B cell (primary cell): ENCODE measurements at places on chromosomes 11 and 22.

DNA sequence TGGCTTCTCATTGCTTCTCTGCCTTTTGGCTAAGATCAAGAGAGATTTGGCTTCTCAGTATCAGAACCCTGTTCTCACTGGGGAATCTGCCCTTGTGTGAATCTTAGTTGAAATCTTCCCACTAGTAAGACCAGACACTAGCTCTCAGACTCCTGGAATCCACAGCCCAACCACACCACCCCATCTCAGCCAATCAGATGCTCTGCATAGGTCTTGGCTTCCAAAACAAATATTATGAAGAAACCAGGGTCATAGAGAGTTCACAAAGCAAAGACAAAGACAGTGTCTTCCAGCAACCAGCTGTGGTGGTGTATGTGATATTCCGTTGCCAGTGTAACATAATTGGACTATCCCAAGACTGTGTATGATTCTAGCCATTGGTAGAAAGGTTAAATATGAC is 5.4 kb downstream of the OR8B12 start:
- H3K27me3 ChIP-seq, result no peaks in the 10 kb centered on the region
- DNase-seq, result no peak
- no peaks in the 10 kb centered on the region for H3K36me3 ChIP-seq
- H3K4me1 ChIP-seq, result no peaks in the 10 kb centered on the region
- no peak overlapping the region for H3K27ac ChIP-seq
- no peak overlapping the region for H3K4me3 ChIP-seq

- no peaks in the 10 kb centered on the region for H3K36me3 ChIP-seq
- H3K27ac ChIP-seq, result no peak overlapping the region
- no peak overlapping the region for H3K4me3 ChIP-seq
- H3K27me3 ChIP-seq, result no peaks in the 10 kb centered on the region
- no peak for DNase-seq
Measured at GRCh38 chr11:36006556-36006955, 62.7 kb downstream of the LDLRAD3 start.

DNA sequence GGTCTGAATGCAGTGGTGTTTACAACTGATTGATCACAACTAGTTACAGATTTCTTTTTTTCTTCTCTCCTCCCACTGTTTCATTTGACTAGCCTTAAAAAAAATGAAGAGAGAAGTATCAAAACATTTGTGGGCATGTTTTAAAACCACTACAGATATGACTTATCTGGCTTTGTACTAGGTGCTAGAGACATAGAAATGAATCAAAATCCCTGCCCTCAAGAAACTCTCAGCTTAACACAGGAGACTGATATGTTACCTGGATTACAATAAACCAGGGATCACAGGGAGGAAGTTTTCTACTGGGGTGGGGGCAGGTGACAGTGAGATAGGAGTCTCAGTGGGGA is 25.2 kb upstream of the CTR9 start:
- no peaks in the 10 kb centered on the region for H3K27me3 ChIP-seq
- H3K4me3 ChIP-seq, result no peak overlapping the region
- H3K36me3 ChIP-seq, result no peaks in the 10 kb centered on the region
- DNase-seq, result no peak
- H3K4me1 ChIP-seq, result peaks cover 13% of the 10 kb centered on the region

DNA sequence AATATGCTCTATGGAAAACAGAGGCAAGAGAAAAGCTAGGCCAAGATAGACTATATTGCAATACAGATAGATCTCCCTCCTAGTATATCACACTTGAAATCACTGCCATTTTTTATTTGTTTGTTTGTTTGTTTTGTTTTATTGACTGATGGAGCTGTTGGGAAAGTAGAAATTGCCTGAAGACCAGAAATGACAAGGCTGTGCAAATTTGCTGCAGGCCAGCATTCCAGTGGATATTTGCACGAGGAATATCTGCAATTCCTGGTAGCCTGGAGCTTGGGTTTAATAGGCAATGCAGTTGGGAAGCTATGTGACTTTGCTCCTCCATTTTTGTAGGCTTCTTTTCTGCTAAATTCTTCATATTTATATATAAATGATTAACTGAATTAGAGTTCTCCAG is 991.7 kb downstream of the LRRC4C start:
- no peak overlapping the region for H3K4me3 ChIP-seq
- no peaks in the 10 kb centered on the region for H3K36me3 ChIP-seq
- no peaks in the 10 kb centered on the region for H3K27me3 ChIP-seq
- no peak overlapping the region for H3K27ac ChIP-seq
- no peak for DNase-seq
- H3K4me1 ChIP-seq, result no peaks in the 10 kb centered on the region

DNA sequence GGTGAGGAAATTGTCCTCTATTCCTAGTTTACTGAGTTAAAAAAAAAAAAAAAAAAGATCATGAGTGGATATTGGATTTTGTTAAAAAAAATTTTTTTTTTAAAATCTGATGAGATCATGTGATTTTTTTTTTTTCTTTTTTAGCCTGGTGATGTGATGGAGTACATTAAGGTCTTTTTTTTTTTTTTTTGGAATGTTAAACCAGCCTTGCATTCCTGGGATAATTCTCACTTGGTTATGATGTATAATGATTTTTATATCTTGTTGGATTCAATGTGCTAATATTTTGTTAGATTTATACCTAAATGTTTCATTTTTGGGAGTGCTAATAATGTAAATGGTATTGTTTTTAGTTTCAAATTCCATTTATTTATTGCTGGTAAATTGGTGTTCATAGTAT is 43.3 kb downstream of the DDX10 start:
- no peak overlapping the region for H3K27ac ChIP-seq
- peaks cover 11% of the 10 kb centered on the region for H3K36me3 ChIP-seq
- no peak overlapping the region for H3K4me3 ChIP-seq
- no peaks in the 10 kb centered on the region for H3K27me3 ChIP-seq
- no peak for DNase-seq

DNA sequence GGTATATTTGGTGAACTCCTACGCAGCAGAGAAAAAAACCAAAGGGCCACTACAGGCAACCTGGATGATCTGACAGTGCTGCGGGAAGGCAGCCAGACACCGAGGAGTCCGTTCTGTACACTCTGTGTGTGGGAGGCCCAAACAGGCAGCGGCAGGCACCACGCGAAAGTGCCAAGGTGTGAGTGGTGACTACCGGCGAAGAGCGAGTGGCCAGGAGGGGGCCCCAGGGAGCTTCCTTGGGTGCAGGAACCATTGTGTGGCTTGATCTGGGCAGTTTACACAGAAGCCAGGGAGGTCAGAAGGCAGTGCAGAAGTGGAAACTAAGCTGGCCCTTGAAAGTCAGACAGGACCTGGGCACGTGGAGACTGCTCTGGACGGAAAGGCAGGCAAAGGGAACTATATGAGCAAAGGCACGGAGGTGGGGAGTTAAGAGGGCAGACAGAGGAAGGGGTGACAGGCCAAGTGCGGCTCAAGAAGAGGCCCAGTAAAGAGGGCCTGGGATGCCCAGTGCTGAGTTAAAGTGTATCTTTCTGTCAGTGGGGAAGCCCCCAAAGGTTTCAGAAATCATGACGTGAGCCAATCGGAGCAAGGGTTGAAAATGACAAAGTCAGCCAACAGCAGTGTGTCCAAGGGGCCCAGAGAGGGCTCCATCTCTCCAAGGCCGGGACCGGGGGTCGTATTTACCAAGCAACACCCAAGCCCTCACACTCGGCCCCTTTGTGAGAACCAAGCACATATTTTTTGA is 10.6 kb downstream of the TMEM184B start:
- H3K27ac ChIP-seq, result no peak overlapping the region
- peak; percentile 53 for DNase-seq
- no peak overlapping the region for H3K4me3 ChIP-seq
- peaks cover 26% of the 10 kb centered on the region for H3K4me1 ChIP-seq
- H3K36me3 ChIP-seq, result no peaks in the 10 kb centered on the region
- no peaks in the 10 kb centered on the region for H3K27me3 ChIP-seq

- H3K27me3 ChIP-seq, result no peaks in the 10 kb centered on the region
- H3K4me1 ChIP-seq, result peaks cover 46% of the 10 kb centered on the region
- H3K4me3 ChIP-seq, result peak within 1 kb of the TSS; percentile 73
- peak; percentile 87 for DNase-seq
- peak within 1 kb of the TSS; percentile 98 for H3K27ac ChIP-seq
Measured at GRCh38 chr11:3840870-3841425, at the start of gene RHOG. RHOG (minus strand) TSS chr11:3840959; CDS start chr11:3828138, 12,821 bp downstream.

DNA sequence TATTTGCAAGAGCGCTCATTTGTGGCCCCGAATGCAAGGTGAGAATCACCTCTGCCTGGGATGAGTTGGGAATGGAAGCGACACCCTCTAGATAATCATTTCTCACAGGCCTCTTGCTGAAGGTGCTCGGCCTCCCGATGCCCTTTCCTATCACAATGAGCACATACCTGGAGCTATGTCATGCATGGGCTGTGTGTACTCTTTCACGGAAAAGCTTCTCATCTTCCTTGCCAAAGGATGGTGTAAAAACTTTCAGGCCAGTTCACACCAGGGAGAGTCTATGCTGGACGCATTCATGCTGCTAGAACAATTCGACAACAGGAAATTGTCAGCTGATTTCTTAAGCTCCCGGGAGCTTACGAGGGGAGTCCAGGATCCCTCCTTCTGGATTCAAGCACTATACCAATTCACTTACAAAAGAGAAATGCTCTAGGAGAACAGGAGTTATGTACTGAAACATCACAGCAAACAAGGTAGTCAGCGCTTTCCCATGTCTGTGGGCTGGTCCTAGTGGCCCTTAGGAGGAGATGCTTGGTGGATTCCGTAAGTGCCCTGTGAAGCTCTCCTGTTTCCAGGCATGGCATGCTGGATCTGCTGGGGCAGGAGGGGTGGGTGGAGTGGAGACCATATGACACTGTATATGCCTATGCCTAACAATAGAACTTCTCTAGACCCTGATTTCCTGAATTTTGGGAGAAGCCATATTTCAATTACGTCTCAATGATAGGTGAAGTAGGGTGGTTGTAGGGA is 53.1 kb upstream of the B3GAT1 start:
- H3K36me3 ChIP-seq, result no peaks in the 10 kb centered on the region
- no peak for DNase-seq
- no peaks in the 10 kb centered on the region for H3K4me1 ChIP-seq
- no peak overlapping the region for H3K4me3 ChIP-seq
- no peaks in the 10 kb centered on the region for H3K27me3 ChIP-seq

GRCh38 chr22:31350410-31350863 is 4.3 kb upstream of the PATZ1 start:
- peaks cover 7% of the 10 kb centered on the region for H3K4me1 ChIP-seq
- no peak overlapping the region for H3K4me3 ChIP-seq
- no peak for DNase-seq
- no peaks in the 10 kb centered on the region for H3K36me3 ChIP-seq
- no peak overlapping the region for H3K27ac ChIP-seq
- H3K27me3 ChIP-seq, result no peaks in the 10 kb centered on the region

DNA sequence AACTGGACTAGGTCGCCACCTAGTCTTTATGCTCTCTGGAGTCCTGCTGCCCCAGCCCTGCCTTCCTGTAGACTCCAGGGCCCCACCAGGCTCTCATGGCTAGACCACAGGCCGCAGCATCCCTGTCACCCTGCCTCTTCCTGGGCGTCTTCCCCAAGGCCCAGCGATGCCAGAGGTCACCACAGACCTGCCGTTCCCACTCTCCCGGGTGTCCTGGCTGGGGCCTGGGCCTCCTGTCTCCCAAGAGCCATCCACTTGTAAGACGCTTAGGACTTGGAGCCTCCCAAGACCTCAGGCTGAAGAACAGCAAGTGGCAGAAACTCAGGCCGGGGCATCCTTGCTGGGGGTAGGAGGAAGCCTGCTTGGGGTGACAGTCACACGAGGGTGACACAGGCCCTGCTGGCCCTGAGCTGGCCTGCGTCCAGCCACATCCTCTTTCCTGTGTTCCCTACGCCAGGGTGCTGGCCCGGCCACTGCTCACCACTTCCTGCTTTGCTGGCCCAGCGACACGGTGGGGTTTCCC is 2.0 kb upstream of the TCIRG1 start:
- no peak overlapping the region for H3K4me3 ChIP-seq
- peak; percentile 40 for DNase-seq
- H3K27ac ChIP-seq, result peak overlapping the region; percentile 64
- H3K36me3 ChIP-seq, result peaks cover 23% of the 10 kb centered on the region
- peaks cover 24% of the 10 kb centered on the region for H3K4me1 ChIP-seq

DNA sequence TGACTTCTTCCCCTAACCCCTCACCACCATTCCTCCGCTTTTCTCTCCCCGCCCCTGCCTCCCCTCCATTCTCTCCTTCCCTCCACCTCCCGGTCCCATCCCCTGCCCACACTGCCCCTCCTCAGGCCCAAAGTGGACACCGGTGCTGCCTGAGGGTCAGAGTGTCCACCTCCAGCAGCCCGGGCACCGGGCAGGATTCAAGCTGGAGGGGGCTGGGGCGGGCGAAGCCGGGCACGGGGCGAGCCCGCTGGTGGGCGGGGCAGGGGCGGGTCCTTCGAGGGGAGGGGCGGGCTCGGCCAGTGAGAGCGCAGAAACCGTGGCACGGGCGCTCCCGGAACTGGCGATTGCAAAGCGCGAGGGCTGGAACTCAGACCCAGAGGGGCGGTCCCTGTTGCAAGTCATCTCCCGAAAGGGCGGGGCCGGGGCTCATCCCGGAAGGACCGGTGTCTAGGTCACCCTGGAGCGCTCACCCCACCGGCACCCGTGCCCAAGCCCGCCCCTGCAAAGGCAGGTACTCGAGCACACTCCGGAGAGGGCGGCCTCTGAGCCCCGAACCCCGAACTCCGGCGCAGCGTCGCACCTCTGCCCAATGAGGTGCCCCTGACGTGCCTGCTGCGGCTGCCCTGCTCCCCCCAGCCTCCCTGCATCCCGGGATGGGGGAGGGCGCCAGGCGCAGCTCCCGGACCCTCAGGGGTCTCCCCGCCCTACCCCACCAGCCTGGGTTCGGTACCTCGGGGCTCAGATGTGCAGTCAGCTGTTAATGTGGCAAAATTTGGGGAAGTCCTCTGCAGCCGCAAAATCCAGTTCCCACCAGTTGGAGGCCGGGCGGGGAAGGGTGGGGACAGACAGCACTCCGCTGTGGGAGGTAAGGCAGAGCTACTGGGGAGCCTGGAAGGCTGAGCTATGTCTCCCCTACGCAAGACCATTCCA is 16.5 kb upstream of the CDKN1C start:
- peak; percentile 88 for DNase-seq
- H3K4me1 ChIP-seq, result peaks cover 9% of the 10 kb centered on the region
- H3K27ac ChIP-seq, result no peak overlapping the region
- peak overlapping the region; percentile 36 for H3K4me3 ChIP-seq

DNA sequence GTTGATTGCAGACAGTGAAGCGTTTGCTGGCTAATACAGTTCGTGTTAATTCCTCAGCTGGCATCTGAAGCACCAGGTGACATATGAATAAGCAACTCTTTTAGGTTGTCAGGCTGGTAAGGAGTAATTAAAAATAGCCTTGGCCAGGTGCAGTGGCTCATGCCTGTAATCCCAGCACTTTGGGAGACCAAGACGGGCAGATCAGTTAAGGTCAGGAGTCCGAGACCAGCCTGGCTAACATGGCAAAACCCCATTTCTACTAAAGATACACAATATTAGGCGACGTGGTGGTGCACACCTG is 74.9 kb downstream of the CECR2 start:
- no peaks in the 10 kb centered on the region for H3K4me1 ChIP-seq
- no peaks in the 10 kb centered on the region for H3K36me3 ChIP-seq
- DNase-seq, result no peak
- H3K27ac ChIP-seq, result no peak overlapping the region
